Right lung (tissue), 10 donors: ENCODE measurements at places on chromosomes 6 and 20. TPM values are rescaled to one million over a fixed set of nuclear protein-coding genes. Genes with fewer than 3 reads are reported as not detected.

The IMPG1 gene
- polyA plus RNA-seq: 0.77 TPM

The HLA-F gene
- 15.5 TPM for polyA plus RNA-seq

The ACTL10 gene
- 0.91 TPM for polyA plus RNA-seq

The B3GALT4 gene
- 3.8 TPM for polyA plus RNA-seq

The SYNCRIP gene
- 164 TPM for polyA plus RNA-seq

The GATA5 gene
- 34.9 TPM for polyA plus RNA-seq
